ENCODE measurements at places on chromosomes 7 and 10.

- no peak for DNase-seq
These were observed 184.2 kb downstream of the CCDC71L start for GRCh38 chr7:106476751-106477150.

GRCh38 chr7:29639886-29640595, 76.4 kb downstream of the PRR15 start:
- DNase-seq = no peak

DNA sequence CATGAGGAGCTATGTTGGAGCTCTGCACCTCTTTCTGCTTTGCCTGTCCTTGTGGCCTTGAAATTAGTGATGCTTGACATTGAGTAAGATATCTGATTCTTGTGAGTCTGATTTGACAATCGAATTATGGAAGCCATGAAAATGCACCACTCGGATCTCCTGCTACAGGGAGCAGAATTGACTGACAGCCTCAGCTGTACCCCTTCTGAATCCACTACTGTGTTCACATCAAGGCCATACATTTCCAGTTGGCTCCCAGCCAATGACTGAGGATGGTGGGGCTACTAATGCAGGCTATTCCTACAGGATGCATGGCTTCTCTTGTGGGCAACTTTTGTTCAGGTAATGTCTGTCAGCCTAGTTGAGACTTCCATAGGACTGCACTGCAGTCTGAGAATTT, 321.9 kb downstream of the REEP3 start:
- DNase-seq = no peak

DNA sequence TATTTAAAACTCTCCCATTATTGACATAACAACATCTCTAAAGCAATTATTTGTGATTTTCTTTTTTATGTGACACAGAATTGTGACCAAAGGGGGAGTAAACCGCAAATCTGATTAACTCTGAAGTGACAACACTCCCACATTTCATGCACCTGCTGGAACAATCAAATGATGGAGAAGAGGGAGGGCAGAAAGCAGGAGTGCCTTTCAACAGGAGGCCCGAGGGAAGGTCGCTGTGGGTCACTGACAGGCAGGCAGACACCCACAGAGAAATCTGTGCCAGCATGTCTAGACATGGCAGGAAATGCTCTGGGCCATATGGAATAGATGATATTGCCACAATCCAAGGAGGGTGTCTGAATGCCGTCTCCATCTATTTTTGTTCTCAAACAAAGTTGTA, 247.3 kb downstream of the DOCK4 start:
- no peak for DNase-seq

DNA sequence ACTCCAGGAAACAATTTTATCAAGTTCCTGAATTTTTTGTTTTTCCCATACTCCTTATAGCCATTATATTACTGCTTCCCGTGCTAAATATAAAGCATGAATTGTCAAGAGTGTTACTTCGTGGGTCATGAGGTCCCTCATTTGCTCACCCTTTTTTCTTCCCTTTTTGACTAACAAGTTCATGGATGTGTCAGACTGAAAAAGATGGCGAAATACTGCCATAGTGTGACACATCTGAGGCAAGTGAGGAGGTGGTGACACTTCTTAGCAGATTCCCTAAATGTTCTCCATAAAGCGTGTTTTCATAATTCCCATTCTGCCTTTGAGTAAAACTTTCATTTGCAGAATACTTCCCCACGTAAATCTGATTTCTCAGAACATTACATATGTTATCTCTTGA, 269.6 kb upstream of the FZD1 start:
- DNase-seq = no peak

GRCh38 chr10:23558361-23558799, 119.5 kb downstream of the OTUD1 start:
- DNase-seq = no peak

DNA sequence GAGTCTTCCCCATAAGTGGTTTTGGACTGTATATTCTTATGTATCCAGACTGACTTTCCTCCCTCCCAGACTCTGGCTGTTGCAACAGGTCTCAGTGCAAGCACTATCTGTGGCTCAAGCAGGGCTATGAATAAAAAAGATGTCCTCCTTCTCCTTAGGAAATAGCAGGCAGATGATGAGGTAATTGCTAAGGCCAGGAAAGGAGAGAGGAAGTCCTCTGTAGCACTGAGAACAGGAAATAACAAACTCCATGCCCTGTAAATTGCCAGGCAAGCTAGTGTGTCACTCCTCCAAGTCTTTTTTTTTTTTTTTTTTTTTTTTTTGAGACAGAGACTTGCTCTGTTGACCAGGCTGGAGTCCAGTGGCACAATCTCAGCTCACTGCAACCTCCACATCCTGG, 900.1 kb downstream of the TYW1 start:
- no peak for DNase-seq

GRCh38 chr7:55244006-55244745, 121.0 kb upstream of the LANCL2 start:
- no peak for DNase-seq

- DNase-seq = no peak
These were observed 109.3 kb downstream of the UBE2H start for GRCh38 chr7:129843365-129843898.

GRCh38 chr7:25158966-25159365, 33.9 kb upstream of the CYCS start:
- DNase-seq = no peak

- no peak for DNase-seq
These were observed 37.3 kb upstream of the SAMD9L start for GRCh38 chr7:93185303-93186027.

DNA sequence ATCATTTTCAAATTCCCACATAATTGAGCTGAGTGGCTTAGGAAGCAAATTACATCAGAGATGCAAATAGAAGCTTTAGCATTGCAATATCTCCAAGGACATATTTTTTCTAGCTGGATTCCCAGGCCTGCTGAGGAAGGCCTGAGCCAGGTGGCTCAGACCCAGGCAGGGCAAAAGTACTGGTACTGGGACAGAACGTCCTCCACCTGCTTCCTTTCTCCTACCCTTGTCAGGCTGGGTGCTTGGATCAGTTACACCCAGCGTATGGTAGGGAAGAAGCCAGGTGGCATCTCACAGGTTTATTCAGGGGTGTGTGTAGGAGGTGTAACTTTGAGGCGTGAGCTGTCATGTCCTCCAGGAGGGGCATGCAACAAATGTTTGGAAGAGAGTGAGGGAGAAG, 3.0 kb upstream of the PANK1 start:
- DNase-seq = no peak

DNA sequence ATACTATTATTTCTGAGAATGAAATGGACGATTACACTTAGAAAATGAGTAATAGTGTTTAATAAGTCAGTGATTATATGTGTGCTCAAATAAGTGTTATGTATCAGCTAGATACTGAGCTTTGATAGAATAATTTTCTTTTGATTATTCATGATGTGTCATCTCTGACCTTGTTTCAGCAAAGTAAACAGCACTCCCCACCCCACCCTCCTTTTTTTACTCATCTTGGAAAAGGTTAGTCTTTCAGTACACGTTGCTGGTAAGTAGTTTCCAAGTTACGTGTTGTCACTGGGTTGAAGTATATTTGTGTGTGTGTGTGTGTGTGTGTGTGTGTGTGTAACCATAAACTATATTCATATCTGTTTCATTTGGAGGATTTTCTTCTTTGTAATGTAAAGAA, 84.1 kb downstream of the GNAI1 start:
- no peak for DNase-seq

DNA sequence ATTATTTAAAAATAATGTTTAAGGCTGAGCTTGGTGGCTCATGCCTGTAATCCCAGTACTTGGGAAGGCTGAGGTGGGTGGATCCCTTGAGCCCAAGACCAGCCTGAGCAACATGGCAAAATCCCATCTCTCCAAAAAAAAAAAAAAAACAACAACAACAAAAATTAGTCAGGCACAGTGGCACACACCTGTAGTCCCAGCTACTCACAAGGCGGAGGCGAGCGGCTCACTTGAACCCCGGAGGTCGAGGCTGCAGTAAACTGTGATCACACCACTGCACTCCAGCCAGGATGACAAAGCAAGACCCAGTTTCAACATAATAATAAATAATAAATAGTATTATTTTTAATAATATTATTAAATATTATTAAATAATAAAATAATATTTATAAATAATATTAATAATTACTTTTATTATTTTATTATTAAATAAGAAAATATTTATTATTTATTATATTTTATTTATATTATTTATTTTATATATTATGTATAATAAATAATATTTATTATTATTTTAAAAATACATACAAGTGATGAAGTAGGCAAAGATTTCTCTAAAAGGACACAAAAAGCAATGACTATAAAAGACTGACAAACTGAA, 8.4 kb upstream of the LRRC61 start:
- DNase-seq = no peak

DNA sequence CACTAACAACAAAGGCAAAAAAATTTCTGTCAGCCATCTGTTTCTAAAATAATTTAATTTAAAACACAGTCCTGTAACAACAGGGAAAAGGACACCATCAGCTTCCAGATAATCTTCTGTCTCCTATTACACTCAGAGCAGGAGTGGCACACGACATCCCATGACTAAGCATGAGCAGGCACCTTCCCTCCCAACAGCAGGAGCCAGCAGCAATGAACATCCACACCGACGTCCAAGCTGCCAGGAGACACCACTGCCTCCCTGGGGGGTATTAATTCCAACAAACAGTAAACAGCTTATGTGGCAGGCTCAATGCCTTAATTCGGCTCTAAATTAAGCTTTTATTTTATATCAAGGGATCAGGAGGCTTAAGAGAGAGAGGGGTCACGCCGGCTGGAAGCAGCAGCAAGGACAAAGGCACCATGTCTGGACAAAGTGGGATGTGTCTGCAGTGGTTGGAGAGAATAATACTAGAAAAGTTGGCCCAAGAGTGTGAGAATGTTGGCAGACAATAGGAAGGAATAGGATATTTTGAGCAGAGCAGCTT, 45.7 kb downstream of the KIAA1549 start:
- no peak for DNase-seq

GRCh38 chr7:118224521-118224920, at the start of gene ANKRD7:
Gene ANKRD7 (plus strand): TSS chr7:118224704. CDS start chr7:118224831, 127 bp downstream.
- no peak for DNase-seq

DNA sequence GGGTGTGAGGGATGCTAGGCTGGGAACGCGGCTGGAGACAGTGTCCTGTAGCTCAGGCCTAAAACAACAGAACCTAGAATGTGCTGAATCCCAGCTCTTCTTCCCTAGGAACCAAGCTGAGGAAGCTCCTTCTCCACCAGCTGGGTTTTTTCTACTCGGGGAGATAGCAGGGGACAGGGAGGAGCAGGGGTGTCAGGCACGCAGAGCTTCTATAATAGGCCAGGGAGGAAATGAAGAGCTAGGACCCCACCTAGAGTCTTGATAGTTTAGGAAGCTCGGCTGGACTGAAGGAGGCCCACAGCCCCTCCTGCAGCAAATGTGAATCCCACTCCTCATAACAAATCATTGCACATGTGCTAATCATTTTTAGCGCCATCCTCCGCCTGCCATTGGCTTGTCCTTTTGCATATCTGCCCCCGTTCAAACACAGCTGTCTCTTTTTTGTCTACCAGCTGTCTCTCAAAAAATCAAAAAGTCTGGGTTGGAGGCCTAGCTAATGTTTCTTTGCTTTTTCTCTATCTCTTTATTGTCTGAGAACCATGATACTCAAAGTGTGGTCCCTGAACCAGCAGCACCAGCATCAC, 24.1 kb upstream of the FAM180A start:
- no peak for DNase-seq

- no peak for DNase-seq
These were observed 170.3 kb downstream of the NRP1 start for GRCh38 chr10:33164060-33164709.

- no peak for DNase-seq
These were observed 58.1 kb downstream of the INSIG1 start for GRCh38 chr7:155355745-155356144.

GRCh38 chr7:21579341-21580072, 36.7 kb downstream of the DNAH11 start:
- DNase-seq = no peak

DNA sequence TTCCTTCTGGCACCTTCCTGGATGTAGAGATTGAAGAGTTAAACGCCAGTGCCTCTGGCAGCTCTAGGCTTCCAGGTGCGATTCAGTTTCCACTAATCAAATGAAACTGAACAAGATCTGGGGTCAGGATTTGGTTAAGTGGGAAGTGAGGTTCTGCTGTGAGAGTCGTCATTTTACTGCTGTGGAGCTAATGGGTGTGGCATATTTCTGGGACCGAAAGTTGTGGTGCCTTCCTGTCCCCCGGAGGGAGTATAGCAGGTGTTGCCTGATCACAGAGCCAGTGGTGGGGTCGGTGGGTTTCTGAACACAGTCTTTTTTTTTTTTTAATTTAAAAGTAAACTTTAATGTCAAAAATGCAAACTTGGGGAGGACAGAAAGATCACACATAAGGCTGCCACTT, 37.0 kb upstream of the JAKMIP3 start:
- no peak for DNase-seq

- DNase-seq = no peak
These were observed 428.6 kb downstream of the TCERG1L start for GRCh38 chr10:130882906-130883305.

DNA sequence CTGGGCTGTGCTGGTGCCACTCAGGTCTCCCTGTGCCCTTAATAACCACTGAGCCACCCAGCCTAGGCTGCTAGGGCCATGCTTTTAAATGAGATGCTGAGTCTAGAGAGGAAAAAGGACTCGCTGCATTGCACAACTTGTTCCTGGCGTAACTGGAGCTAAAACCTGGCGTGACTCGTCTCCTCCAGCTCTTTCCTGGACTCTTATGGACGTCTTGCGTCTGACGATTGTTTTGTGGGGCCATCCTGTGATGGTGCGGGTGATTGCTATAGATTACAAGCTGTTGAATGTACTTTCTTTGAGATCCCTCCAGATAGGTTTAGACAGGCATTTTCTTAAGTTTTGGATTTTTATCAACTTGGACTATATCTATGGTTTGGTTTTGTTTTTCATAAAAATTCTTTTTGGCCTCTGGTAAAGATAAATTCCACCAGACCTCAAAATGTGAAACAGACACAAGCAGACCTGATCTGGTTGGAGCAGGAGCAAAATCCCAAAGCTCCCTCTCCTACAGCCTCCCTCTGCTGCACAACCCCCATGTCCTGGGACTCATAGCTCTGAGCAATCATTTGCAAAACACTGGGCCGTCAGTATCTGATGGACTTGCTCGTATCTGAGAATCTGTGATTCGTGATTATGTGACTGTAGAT, 230.3 kb downstream of the ARHGAP12 start:
- DNase-seq = no peak

DNA sequence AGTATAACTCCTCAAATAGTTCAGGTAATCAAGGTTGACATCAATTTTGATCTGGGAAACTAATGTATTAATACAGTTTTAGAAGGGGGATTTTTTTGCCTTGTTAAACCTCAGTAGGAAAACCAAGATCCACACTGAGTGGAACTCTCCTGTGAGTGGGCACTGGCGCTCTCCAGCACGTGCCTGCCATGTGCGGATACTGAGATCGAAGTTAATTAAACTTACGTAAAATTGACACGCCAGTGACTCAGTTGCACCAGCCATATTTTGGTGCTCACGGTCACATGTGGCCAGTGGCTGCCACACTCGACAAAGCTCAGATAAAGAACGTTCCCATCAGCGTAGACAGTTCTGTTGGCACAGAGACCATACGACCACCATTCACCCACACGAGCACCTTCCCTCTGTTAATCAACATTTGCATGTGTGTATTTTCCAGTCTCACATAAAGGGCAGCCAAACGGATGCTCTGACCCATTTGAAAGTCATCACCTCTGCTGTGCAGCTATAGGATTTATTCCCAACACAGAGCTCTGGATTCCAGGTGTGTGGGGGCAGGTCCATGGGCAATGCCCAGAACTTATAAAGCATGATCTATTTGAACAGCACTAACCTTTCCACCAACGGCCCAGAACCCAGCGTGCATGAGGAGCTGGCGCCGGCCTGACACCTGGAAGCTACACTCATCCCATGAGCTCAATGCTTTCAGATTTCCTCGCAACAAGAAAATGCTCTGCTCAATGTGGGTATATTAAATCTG, 77.7 kb downstream of the VIPR2 start:
- no peak for DNase-seq

- DNase-seq = peak; percentile 77
These were observed 153.6 kb downstream of the CELF2 start for GRCh38 chr10:11170993-11171851.
